ENCODE measurements at places on chromosomes 6 and 20.

- no peak for DNase-seq
Observed at GRCh38 chr6:100693249-100693927, 187.7 kb downstream of the ASCC3 start.

- no peak for DNase-seq
Observed at GRCh38 chr6:150418827-150419594, 50.2 kb downstream of the IYD start.

DNA sequence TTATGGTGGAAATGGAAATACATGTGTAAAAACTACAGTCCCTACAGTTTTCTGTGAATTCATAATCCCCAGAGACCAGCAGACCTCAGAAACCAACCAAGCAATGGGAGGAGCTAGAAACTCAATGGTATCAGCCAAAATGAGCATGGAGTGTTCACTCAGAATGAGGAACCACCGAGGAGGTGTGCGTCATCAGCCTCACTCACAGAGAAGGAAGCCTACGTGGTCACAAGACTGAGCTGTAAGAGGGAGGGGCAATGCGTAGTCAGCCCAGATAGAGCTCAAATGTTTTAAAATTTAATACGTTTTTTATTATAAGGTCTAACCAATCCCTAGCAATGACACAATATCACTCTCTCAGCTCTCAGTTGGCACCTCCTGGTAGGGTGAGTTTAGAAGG lies 17.4 kb downstream of the MYLK4 start:
- DNase-seq: no peak

- DNase-seq: no peak
Observed at GRCh38 chr6:72933233-72933632, 292.1 kb downstream of the KHDC1L start.

GRCh38 chr20:45355209-45356084 lies 7.2 kb upstream of the SDC4 start:
- DNase-seq: no peak

DNA sequence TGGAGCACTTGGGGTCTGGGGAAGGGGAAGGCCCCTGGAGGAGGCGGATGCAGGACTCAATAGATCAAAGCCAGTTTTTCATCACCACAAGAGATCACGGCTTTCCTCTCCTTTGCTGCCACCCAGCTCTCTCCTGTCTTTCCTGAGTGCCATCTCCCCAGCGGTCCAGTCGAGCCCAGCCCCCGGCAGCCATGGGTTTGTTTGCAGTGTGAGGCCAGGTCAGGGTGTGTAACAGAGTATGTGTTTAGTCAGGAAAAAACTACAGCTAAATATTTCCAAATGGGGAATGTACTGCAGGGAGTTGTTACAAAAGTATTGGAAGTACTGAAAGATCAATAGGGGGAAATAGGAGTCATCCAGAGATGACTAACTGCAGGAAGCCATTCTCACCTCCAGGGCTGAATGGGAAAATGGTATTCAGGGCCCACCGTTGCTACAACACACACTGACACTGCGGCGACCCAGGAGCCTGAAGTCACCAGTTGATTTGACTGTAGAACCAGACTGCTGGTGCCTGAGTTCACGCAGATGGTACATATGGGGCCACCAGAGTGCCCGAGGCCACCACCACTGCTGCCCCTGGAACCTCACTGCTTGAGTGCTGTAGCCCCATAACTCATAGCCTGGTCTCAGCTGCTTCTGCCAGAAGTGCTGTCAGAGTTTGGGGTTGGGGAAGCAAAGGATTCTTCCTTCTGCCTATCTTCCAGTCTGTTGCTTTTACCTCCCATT lies 23.6 kb upstream of the FANCE start:
- DNase-seq: no peak

- no peak for DNase-seq
Observed at GRCh38 chr6:142374965-142375733, 73.3 kb downstream of the ADGRG6 start.

DNA sequence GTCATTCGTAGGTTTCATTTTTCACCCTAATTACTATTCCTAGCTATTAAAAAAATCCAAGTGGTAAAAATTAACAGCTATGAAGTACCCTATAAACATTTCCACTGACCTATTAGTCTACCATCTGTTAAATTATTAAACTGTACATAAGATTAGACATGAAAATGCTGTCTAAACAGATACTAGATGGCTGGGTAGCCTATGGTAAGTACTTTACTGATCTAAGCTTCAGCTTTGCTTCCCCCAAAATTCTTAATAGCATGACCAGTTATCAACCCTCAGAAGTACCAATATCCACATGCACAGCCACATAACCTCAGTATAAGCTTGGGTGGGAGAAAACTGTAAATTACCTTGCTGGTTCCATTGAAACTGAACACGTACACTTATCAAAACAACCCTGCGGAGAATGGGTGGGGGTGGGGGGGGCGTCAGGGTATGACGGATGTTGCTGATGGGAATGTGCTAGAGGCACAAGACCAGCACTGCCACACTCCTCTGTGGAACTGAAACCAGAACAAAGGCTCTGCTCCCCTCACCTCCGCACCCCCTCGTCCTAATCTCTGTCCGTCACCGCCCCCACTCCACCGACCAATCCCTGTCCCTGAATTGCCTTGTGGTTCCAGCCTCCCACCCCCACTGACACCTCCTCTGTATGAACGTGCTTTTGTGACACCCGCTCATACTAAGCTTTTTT lies 45.3 kb downstream of the B4GALT5 start:
- no peak for DNase-seq

DNA sequence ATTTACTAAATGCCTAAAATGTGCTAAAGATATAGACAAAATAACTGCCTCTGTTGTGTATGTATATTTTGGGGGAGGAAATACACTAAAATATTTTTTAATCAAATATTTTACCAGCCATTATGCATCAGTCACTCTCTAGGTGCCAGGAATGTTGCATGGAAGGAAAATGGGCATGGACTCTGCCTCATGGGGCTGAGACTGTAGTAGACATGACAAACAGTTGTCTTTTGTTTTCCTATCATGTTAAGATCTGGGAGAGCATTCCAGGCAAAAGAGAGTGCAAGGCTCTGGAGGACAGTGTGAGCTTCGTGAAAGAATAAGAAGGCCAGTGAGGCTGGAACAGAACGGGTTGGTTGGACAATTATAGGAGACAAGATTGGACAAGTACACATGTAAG lies 26.5 kb downstream of the HLA-DOB start:
- DNase-seq: no peak

GRCh38 chr6:4907602-4908001 lies 96.2 kb downstream of the RPP40 start:
- no peak for DNase-seq

DNA sequence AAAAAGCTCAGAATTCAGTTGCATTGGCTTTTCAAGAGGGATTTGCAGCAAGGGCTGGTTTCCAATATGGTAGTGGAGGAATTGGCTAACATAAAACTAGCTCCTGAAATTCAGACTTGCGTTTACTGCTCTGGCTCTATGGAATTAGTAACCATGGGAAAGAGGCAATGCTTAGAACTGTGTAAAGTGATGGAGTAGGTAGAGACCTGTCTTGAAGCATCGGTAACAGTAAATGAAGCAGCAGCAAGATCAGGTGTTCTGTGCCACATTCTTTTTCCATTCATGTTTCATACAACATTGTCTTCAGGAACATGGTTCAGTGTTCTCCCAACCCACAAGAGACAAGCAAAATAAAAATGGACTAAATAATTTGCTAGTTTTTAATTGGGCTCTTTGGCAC lies 6.5 kb downstream of the IRF4 start:
- no peak for DNase-seq

GRCh38 chr20:12570371-12570770 lies 438.4 kb upstream of the SPTLC3 start:
- DNase-seq: peak; percentile 74

DNA sequence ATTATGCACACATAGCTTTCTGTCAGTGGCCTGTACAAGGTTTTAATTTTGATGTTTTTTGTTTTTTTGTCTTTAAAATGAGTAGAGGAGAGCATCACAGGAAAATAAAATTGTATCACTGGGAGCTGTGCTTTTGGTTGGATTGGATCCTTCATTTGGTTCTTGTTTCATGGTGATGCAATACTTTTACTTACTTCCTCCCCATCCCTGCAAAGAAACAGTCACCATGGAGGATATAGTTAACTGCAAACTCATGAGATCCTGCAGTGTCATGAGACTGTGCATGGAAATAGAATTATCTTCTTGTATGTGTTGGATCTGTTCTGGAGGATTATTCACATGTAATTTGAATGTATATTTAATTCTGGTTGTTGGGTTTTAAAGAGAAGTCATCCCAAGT lies 122.3 kb downstream of the JARID2 start:
- no peak for DNase-seq

GRCh38 chr6:24547243-24547642 lies 52.5 kb downstream of the ALDH5A1 start:
- no peak for DNase-seq

- DNase-seq: no peak
Observed at GRCh38 chr20:48843057-48843806, 15.4 kb upstream of the PREX1 start.

- no peak for DNase-seq
Observed at GRCh38 chr20:61924211-61924857, 141.3 kb downstream of the TAF4 start.

DNA sequence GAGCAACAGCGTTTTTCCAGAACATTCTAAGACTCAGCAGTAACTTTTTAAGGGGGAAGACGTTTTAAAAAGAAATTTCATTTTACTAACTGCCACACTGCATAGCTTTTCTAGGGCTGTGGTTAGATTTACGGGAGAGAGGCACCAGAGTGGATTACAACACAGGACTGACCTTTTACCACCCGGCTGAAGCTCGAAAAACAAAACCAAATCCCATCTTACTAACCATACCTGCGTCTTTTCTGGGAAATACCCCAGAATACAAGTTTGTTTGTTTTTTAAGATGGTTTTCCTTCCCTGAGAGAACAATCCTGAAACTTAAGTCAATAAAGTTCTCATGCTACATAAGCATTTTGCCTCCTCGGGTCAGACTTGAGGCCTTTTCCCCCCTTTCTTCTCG lies 209.3 kb upstream of the SOX4 start:
- no peak for DNase-seq

- no peak for DNase-seq
Observed at GRCh38 chr6:38192011-38192410, 372.5 kb downstream of the ZFAND3 start.

DNA sequence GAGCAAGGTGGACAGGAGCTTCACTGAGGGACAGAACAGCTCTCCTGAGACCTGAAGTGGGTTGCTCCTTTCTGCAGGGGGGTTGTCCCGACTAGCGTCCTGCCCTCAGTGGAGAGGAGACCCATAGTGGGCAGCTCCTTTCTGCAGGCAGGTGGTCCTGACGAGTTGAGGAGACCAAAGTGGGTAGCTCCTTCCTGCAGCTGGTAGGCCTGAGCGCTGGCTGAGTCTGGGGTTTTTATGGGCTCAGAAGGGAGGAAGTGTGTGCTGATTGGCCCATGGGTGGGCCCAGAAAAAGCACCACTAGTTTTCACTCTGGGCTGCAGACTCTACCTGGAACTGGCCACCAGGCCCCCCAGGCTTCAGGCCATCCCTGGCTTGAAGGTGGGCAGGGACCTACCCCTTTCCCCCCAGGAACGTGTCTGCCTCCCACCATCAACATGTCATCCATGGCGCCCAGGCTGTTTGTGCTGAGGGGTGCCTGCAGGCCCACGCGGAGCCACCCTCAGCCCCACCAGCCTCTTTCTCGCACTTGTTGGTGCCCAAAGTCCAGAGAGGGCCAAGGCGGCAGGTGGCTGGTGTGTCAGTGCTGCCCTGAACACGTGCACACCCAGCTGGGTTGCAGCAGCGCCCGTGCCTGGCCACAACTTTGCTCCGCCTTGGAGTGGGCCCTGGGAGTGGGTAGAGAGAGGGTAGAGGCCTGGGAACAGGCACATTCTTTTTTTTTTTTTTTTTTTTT lies 1.6 kb upstream of the DEK start:
- no peak for DNase-seq

- DNase-seq: no peak
Observed at GRCh38 chr6:109059571-109060021, 35.0 kb downstream of the SESN1 start.

- no peak for DNase-seq
Observed at GRCh38 chr6:74222768-74223333, 526.8 kb downstream of the CD109 start.

GRCh38 chr6:16179970-16180431 lies 51.1 kb downstream of the MYLIP start:
- DNase-seq: no peak

DNA sequence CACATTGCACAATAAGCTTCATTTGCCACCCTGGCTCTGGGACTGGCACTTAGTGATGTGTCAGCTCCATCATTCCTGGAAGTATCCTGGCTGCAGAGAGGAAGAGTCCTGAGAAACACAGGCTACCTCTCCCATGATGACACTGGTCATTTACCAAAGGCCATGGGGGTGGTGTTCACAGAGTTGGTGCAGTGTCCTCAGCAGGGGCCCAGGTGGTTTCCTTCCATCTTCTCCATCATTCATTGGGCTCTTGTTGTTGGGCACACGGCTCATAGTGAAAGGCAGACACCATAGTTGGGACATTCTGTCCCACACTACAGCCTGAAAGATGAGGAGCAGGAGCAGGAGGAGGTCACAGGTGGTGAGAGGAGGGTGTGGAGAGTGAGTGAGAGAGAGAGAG lies 15.8 kb upstream of the CST1 start:
- DNase-seq: no peak

DNA sequence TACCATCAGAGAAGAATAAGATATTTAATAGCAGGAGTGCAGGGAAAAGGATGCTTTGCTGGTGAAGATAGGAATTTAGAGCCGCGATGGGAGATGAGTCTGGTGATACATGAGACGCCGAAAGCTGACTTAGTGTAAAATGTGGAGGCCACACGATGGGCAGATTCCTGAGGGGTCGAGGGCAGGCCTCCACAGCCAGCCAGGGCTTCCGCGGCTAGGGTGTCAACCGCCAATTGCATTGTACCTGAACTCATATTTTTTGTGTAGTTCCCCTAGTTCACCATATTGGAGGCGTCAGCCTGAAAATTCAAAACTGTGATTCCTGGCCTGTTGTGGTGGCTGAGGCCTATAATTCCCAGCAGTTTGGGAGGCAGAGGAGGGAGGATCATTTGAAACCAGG lies 8.5 kb downstream of the ETV7 start:
- no peak for DNase-seq

DNA sequence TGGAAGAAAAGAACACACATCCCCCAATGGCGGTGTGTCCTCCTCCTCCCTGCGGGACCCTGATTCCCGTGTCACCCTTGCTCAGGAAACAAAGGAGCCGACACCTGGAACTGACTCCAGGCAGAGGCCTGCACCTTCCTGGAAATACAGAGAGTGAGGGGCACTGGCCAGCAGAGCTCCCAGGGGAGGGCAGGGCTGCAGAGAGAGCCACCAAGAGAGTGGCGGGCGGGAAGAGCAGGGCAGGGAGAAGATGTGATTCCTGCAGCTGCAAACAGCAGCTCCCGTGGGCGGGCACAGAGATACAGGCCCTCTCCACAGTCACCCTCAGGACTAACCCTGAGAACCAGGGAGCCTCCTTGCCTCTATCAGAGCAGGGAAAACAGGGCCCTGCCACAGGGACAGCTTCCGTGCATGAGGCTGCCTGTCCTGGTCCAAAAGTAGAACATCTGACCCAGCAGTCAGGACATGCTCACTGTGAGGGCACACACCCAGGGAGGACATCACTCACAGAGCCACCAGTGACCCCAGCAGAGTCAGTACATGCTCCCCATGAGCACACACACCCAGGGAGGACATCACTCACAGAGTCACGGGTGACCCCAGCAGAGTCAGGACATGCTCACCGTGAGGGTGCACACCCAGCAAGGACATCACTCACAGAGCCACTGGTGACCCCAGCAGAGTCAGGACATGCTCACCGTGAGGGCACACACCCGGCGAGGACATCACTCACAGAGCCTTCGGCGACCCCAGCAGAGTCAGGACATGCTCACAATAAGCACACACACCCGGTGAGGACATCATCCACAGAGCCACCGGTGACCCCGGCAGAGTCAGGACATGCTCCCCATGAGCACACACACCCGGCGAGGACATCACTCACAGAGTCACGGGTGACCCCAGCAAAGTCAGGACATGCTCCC lies 193.1 kb downstream of the DLL1 start:
- DNase-seq: no peak

Measured in NCI-H2081 treated with DMSO at 0.1 percent for 48 hours (cell line).